ENCODE measurements at places on chromosomes 7 and 10.

DNA sequence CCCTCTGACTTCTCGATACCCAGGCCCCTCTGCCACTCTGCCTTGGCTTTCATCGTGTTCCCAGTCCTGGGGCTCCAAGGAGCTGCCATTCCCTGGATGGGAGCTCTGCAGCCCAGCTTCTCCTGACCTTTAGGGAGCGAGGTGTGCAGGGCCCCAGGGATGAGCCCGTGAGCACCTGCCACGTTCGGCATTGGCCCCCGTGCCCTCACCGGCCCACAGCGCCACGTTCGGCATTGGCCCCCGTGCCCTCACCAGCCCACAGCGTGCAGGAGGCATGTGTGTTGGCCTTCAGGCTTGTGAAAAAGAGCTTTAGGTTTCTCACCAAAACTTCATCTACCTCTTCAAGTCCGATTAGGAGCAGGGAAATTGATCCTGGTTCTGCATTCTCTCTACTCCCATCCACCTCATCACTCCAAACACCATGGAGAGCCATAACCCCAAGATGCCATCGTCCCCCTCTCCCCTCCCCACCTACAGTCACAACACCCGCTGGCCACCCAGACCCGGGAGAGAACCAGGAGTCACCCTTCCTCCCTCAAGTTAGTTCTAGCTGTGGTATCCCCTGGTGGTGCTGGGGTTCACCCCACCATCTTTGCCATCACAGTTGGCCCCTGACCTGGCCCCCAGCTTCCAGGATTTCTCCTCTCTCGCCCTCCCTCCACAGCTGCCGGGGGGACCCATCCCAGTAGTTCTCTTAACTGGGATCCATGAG lies 119.4 kb upstream of the NPS start:
- no peak for DNase-seq

DNA sequence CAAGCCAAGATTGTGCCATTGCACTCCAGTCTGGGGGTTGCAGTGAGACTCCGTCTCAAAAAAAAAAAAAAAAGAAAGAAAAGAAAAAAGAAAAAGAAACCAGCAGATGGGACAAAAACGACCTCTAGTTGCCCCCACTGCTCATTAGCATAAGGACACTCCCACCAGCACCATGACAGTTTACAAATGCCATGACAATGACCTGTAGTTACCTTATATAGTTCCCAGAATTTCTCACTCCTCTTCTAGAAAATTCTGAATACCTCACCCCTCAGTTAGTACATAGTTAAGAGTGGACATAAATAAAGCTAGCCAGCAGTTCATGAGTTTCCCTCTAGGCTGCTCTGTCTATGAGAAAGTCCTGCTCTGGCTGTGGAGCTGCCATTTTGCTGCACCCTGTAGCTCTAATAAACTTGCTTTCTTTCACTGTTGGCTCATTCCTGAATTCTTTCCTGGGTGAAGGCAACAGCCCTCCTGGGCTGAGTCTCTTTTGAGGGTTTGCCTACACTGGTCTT lies 276.8 kb upstream of the AKR1E2 start:
- DNase-seq: no peak

DNA sequence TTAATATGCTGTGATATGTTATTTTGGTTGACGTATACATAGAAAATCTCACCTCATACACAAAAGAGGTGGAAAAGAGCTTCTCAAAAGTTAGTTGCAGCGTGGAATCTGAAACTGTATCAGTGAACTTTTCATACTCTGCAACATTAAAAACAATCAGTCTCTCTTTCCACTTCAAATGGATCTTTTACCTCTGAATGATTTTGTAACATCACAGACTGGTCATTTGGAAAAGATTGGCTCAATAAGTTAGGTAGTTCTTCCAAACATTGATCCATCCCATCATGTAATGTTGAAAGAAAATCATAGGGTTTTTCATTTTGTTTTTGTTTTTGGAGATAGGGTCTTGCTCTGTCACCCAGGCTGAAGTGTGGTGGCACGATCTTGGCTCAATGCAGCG lies 131.1 kb downstream of the AHR start:
- no peak for DNase-seq

GRCh38 chr7:112052993-112053736 lies 153.0 kb downstream of the DOCK4 start:
- no peak for DNase-seq

- no peak for DNase-seq
These were observed 85.4 kb upstream of the GSDME start for GRCh38 chr7:24842449-24843241.

All from activated naive CD4-positive, alpha-beta T cell treated with anti-CD3 and anti-CD28 coated beads, Interleukin-2, amount 50 U/mL, for 16 hours (primary cell).